Fibroblast of mammary gland (primary cell): ENCODE measurements at places on chromosomes 4 and X.

- DNase-seq, result no peak
Measured at GRCh38 chrX:24702362-24703184, 8.9 kb downstream of the POLA1 start.

- no peak for DNase-seq
Measured at GRCh38 chr4:169437299-169438047, 166.7 kb upstream of the SH3RF1 start.

DNA sequence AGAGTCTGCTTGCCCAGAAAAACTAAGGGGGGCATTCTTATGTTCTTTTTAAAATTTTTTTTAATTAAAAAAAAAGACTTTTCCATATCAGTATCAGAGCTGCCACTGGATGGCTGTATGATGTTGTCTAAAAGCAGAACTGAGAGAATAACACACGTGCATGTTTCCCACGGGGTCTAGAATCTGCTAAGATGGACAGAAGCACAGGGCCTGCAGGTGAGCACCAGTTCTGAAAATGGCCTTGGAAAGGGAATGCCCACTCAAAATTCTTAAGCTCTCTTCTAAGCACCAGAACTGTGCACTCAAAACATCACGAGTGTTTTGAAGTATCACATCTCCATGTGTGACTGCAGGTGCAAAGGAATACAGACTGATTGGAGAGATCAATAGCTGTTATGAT is 61.1 kb downstream of the ARAP2 start:
- DNase-seq, result no peak

DNA sequence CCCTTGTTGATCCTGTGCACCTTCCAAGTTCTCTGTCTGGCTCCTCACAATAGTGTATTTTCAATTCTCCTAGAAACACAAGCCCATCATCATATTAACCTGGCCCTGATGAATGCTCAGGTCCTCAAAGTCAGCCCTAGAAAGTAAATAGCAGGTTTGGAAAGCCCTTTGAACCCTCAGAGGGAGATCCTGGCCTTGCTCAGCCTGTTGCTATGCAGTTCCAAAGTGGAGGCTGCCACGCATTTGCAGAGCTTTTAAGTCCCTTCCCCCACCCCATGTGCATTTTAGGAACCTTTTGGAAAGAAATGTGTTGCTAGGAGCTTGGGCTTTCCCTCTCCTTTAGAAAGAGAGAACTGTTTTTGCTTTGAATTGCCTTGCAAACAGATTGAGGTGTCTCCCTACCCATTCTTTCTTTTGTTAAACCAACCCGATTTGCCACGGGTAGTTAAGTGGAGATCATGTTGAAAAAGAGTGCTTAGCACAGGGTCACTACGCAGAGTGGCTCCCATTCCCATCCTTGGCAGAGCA is 12.2 kb downstream of the MAMLD1 start:
- DNase-seq, result no peak

DNA sequence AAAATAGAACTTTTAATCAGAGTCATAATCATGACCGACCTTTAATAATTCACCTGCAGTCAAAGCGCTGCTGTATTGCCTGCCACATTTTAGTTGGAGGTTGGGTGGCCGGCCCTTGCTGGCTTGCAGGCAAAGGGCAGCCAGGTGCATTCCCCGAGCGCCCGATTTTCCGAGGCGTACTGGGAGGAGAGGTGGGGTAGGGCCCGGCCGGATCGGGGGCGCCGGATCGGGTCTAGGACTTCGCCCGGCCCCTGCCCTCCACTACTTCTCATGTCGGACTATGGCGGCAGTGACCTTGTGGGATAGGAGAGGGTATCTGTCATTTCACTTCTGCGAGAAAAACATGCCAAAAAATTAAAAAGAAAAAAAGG is 2.5 kb upstream of the RS1 start:
- no peak for DNase-seq

GRCh38 chr4:164706675-164707074 is 47.3 kb upstream of the SMIM31 start:
- DNase-seq, result no peak

GRCh38 chr4:2367626-2368025 is 50.8 kb downstream of the ZFYVE28 start:
- DNase-seq, result no peak
